ENCODE measurements at places on chromosomes 12 and 14.

- DNase-seq: no peak
Observed at GRCh38 chr12:77228376-77228775, 163.0 kb upstream of the E2F7 start.

DNA sequence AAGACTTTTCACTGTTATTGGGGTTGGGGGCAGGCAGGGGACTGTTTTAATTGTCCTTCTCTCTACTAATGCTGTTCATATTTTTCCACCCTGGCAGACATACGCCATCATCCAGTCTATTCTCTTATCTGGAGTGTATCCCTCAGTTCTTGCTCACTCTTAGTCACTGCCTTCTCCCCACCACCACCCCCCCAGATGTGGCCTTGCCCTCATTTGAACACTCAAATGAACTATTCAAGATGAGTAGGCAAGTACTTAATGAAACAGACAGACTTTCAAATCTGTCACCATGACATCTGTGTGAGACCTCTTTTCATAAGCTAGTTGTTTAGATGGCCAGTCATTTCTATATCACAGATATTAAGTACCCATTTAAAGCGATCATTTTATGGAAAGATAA lies 10.1 kb downstream of the NUDT4 start:
- DNase-seq: no peak

- peak; percentile 62 for DNase-seq
Observed at GRCh38 chr12:57744194-57744776, 554 bp upstream of the TSPAN31 start.

DNA sequence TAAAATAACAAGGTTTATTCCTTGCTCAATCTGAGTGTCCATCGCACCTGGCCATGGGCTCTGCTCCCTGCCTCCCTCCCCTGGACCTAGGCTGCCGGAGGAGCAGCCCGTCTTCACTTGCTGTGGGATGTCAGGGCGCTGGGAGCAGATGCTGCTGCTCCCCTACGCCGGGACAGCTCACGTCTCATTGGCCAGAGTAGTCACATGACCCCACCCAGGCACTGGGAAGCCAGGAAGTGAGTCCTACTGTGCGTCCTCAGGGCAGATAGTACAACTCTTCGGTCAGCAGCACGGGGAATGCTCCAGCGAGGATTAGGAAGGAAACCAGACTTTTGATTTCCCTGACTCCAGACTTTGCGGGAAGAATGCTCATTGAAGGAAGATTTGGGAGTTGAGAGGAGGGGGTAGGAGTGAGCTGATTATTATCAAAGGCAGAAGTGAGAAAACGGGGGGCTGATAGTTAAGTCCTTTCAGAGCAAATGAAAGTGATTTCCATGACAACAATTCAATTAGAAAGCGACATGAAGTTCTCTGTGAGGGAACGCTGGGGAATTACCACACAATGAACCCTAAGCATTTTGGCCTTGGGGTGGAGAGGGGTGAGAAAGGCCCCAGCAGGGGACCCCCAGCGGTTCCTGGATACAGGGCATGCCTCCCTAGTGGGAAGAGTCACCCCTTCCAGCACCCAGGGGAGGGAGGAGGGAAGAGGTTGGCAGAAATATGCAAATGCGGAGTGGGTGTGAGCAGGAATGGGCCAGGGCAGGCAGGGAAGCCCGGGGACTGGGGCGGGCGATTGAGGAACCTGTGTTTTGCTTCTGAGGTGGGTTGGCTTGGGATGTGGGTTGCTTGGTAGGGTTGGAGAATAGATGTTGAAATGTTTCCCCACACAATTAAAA lies 215.5 kb downstream of the AACS start:
- DNase-seq: no peak

- DNase-seq: no peak
Observed at GRCh38 chr12:95051241-95051640, 22.2 kb downstream of the NR2C1 start.

GRCh38 chr14:39912192-39913100 lies 480.2 kb upstream of the FBXO33 start:
- DNase-seq: no peak

GRCh38 chr14:34781242-34781641 lies 66.8 kb upstream of the CFL2 start:
- DNase-seq: no peak

- DNase-seq: no peak
Observed at GRCh38 chr12:99977550-99977949, 7.2 kb downstream of the ANKS1B start.

DNA sequence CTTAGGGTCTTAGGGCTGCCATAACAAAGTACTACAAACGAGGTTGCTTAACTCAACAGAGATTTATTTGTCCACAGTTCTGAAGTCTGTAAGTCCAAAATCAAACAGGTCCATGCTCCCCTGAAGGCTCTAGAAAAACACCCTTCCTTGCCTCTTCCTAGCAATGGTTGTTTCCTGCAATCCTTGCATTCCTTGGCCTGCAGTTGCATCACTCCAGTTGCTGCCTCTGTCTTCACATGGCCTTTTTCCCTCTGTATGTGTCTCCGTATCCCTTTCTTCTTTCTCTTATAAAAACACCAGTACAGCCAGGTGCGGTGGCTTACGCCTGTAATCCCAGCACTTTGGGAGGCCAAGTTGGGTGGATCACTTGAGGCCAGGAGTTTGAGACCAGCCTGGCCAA lies 17.4 kb downstream of the KCNMB4 start:
- DNase-seq: no peak

GRCh38 chr12:82350161-82350560 lies 8.0 kb downstream of the CCDC59 start:
- no peak for DNase-seq

DNA sequence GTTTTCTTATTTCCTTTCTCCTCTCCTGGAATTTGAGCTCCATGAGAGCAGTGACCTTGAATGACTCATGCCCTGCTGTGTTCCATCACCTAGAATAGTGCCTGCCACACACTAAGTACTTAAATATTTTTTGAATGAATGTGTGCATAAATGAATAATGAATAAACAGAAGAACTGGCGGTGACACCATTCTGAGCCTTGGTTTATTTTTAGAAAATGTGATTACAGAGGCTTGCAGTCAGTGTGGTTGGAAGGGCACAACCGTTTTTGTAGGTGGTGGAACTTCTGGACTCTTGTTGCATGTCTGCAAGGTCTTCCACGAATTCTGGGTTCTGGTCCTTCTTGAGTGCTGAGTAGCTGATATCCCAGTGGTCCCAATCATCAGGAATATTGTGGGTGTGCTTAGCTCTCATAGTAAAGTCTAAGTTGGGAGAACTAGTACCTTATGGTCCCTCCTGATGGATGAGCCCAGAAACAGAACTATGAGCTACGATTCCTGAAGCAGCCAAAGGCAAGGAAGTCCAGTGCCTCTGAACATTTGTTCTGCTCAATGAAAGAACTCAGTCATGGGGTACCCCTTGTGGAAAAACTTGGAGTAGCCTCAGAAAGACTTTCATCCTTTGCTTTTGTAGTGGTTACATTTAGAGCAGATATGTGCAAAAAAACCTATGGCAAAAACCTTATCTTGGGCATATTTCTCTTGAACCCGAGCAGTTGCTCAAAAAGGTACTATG lies 28.8 kb upstream of the BHLHE41 start:
- DNase-seq: no peak

DNA sequence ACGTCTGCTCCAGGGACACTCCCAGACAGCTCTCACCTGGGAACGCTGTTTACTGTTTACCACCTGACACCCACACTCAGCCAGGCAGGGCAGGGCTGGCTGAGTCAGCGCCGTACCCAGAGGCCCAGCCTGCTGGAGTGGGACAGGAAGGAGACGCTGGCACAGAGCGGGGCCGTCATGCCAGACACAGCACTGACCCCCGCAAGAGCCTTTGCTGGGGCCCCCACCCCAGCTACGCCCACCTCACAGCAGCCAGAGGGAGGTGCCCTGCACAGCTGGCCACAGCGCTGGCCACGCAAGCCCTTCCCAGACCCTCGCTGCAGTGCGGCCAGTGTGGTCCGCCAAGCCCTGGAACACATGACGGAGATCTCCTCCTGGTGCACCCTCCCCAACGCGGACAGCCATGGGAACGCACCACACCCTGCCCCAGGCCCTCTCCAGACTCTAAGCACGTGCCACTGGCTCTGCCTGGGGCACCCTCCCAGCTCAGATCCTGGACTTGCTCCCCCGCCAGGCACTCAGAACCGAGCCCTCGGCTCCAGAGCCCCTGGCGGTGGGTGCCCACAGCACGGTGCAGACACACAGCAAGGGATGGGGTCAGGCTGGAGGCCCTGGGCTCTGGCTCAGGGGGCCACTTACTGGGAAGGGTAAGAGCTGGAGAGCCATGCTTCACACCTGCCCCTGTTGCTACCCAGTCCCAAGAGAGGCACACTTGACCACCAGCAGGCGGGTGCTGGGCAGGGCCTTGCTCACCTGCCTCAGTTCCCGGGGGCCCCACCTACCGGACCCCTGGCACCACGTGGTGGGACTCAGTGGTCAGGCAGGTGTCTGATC lies 5.7 kb downstream of the AHNAK2 start:
- no peak for DNase-seq

GRCh38 chr12:131607658-131608447 lies 103.0 kb upstream of the SFSWAP start:
- no peak for DNase-seq

GRCh38 chr14:94021001-94021400 lies 5.1 kb upstream of the OTUB2 start:
- DNase-seq: no peak

- no peak for DNase-seq
Observed at GRCh38 chr12:76024942-76025600, 6.5 kb downstream of the PHLDA1 start.

DNA sequence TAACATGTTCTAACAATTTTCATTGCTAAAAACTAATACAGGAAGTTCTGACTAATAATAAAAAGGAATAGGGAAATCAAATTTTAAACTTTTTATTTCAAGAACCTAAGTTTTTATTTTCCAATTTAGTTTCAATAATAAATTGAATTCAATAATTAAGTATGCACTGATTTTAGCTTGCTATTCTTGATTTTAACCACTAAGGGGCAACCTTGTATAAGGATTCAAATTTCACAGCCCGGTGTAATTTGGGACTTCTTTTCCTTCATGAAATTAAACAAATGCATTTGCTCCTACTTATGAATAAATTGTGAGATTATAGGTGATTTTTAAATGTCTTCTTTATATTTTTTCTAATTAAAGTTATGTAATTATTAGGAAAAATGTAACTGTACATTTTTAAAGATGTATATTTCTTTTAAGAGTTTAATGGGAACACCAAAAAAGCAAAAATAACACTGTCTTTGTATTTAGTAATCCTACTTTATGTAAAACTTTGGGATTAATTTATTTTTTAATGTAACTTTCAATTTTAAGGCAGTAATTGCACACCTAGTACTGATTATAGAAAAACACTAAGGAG lies 241.4 kb upstream of the PDZRN4 start:
- no peak for DNase-seq

Measured in D721Med (cell line).